Left ventricle myocardium superior (tissue), 1 donor: ENCODE measurements at places on chromosomes 11 and 22.

- DNase-seq, result no peak
These were observed 5.8 kb upstream of the CEP295 start for GRCh38 chr11:93655581-93656255.

DNA sequence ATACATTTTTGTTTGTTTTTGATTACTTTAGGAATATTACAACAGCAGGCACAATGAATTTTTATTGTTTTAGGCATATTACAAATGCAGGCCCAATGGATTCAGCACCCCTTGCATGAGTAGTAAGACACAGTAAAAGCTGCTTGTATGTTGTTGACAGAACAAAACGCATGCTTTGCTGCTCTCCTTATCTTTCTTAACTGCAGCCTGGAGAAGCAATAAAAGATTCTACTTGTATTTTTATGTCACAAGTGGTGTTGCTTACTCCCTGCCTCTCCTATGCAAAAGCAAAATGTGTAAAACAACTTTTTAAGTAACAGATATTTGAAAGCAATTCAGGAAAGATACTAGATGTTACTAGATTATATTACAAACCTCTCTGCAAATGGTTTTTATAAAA, 73.9 kb downstream of the TRPC6 start:
- DNase-seq, result no peak

DNA sequence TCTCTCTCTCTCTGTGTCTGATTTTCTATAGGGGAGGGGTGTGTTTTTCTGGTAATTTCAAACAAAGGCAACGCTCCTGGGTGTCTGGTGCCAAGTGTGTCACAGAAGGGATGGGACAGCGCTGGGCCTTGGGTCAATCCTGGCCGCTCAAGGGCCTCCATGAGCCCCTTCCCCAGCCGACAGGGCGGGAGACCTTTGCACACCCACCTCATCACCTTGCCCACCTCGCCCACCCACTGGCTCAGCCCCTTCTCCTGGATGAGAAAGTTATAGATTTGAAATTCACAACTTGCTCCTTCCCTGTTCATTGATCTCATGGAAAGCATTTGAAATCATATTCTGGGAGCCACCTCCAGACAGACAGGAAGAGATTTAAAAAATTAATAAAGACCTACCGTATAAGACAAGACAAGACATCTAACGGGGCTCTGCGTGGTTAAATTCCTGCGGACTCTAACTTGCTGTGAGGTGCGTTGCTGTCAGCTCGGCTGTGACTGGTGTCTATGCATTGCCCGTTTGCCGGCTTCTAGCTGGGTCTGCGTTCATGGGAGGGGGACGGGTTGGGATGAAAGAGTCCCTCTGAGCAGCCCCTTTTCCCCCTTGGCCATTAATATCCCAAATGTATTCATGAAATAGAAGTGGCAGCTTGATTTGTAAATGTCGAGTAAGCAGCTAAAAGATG, 27.0 kb downstream of the MPPED1 start:
- no peak for DNase-seq

DNA sequence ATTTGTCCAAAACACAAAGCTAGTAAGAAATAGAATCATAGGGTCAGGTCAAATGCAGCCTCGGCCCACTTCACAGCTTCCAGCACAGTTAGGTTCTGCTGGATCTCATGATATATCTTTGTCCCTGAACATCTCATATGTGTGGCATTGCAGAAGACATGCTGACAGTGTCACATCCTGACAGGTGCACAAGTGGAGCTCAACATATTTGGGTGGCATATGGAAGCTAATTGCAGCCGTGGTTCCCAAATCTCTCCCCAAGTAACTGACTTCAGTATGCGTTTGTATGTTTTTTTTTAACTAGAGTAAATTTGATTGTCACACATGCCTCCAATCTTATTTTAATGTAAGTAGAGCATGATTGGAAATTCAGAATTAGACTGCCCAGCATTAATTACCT, 33.4 kb downstream of the NAV2 start:
- DNase-seq, result no peak

DNA sequence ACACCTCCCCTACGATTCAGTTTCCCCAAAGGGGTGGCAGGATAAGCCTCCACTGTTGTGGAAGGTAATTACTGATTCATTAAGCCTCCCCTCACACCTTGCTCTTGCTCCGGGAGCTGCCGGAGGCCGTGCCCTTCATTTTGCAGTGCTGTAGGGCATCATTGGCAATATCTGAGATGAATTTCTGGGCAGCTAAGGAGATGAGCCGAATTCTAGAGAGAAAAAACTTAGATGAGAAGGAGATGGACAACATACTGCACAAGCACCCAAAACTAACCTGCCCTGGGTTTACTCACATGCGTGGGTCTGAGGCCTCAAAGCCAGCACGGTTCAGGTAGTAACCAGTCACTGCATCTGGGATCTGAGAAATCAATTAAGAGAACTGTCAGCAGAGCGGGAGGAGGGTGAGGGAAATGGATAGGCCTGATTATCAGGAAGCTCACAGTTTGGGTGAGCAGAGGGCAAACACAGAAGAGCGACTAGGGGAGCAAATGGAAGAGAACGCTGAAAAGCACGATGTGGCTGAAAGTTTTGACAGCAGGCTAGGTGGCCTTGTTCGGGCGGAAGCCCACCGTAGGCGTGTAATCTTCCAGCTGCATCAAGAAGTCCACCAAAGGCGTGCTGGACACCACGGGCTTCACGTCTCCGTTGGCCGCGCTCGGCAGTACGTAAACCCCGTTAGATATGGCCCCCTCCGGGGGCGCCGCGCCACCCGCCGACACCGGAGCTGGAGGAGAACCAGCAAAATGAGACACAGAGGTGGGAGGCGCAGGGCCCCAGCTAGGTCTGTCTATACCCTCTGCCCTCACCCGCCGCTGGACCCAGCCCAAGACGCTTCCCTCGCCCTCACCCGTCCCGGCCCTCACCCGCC, 689 bp downstream of the TAF10 start:
- peak; percentile 69 for DNase-seq

- peak; percentile 83 for DNase-seq
These were observed 19.5 kb upstream of the WNT7B start for GRCh38 chr22:45996241-45997076.

DNA sequence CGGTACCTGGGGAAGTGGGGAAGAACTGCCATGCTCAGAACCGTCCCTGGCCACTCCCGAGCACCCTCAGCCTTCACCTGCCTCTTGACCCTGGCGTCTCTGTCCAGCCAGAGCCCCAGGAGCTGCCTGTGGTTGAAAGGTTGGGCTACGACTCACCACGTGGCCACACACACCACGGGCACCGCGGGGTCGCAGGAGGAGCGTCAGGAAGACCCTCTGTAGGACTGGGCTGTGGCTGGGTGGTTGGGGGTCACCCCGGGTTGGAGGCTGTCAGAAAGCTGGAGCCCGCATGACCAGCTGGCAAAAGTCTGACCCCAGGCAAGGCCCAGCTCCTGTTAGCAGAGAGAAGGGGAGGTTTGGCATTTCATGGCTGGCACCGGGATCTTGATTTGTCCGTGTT, 11.5 kb downstream of the KRTAP5-5 start:
- no peak for DNase-seq

DNA sequence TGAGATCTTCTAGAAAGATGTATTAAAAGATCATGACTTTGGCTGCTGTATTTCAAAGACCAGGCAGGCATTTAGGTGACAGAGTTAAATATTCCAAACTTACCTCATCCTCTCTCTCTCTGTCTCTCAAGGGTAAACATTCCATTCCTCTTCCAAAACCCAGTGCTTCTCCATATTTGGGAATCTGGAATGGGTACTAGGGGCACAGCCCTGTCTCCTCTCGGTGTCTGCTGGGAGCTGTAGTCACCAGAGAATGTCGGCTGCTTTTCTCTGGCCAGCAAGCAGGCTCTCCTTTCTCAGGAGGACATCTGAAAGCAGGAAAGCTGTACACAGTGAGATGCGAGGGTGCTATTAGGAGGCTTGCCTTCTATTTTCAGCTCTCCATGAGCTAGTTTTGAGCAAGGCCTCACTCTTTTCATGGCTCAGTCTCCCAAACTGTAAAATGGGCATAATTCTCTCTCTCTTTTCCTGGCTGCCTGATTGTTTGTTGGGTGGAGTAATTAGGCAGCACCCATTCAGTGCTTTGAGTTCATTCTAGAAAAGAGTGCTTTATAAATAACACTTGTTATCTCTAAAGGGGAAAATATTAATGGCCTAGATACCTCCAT, 9.3 kb upstream of the PEX26 start:
- no peak for DNase-seq

GRCh38 chr11:33362051-33362910, 105.1 kb downstream of the HIPK3 start:
- DNase-seq, result no peak

DNA sequence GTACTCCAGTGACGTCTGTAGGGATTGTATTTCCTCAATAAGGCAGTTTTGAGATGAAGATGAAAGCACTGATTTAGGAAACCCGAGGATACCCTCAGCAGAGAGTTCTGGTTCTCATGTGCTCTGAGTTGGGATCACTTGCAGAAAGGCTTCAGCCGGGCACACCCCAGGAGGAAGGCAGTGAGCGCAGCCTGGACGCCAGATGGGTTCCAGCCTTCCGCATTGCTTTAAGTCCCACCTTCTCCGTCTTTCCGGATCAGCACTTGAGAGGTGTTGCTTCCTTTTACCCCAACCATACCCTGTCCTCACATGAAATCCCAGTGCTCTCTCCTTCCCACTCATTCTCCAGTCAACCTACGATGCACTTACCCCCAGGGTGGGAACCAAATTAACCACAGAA, 239.5 kb upstream of the CADM1 start:
- no peak for DNase-seq

- DNase-seq, result peak; percentile 28
These were observed 3.6 kb downstream of the ZFTA start for GRCh38 chr11:63764679-63765647.

- peak; percentile 73 for DNase-seq
These were observed 726 bp downstream of the ST3GAL4 start for GRCh38 chr11:126355926-126356897.

GRCh38 chr11:119169282-119169719, 776 bp downstream of the NLRX1 start:
- DNase-seq, result peak; percentile 53
